AG08396 (cell line): ENCODE measurements at places on chromosomes 6 and 20.

DNA sequence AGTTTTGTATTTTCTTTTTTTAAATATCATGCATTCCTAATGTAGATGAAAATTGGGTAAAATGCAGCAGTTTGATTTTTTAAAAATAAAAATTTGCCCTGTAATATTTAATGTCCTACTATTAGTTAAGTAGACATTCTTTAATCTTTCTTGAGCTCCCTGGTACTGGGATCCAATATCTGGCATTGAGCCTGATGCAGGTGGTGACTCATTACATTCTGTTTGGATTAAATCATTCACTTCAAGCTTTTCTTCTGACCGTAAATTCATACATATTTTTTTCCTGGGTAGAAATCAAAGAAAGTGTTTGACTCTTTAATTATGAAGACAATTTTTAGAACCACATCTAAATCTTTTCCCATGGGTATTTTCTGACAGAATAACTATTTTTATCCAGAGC lies 768.8 kb upstream of the SLC35B3 start:
- DNase-seq: peak; percentile 21

DNA sequence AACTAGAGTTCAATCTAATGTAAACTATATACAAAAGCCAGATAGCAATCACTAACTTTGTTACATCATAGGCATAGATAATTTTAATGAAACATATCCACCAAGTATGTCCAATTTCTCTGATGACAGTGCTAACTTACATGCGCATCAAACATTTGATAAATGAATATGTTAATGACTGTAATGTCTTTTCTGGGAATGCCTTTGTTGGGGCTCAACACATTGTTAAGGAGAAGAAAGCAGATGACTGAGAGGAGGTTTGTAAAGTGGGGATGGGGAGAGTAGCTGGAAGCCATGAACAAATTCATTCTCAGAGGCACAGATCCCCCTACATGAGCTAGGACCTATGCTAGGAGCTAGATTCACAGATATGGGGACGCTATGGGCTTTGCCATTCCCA lies 950.0 kb downstream of the KIF16B start:
- no peak for DNase-seq

DNA sequence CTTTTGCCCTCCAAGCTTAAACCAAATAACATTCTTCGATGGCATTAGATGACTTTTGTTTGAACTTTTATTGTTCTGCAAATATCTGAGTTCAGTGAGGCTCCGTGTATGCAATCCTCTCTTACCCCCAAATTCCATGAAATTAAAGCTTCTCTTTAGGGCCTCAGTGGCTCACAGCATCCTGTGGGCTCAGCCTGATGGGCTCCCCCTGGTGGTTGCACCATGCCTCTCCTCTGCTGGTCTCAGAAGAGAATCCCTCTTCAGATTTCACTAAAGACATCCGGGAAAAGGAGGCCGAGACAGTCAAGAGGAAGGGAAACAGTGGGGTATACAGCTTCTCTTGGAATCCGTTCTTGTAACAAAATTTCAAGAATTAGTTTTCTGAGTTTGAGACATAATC lies 331.6 kb upstream of the NT5E start:
- no peak for DNase-seq

- no peak for DNase-seq
Measured at GRCh38 chr20:934186-934840, 18.2 kb upstream of the ANGPT4 start.

- DNase-seq: peak; percentile 36
Measured at GRCh38 chr6:30100585-30101443, 12.1 kb downstream of the TRIM31 start.

GRCh38 chr20:29298759-29299613 lies 1958.5 kb upstream of the DEFB115 start:
- no peak for DNase-seq

DNA sequence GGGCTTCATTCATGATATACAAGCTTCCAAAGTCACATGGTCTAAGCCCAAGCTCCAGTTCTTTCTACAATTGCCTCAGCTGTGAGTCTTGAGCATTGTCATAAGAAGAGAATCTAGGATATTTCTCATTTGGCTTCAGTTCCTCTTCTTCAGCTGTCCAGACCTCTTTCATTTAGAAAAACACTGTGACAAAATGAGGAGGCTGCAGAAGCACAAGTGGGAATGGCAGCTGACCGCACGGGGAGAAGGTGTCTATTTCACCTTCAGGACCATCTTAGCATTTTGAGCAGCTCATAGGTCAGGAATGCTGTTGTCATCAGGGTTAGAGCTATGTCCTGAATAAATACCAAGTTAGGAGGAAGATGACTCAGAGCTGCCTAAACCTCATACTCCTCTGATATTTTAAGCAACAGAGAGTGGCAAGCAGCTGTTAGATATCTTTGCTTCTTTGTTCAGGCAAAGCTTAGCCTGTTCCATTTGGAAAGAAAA lies 390.1 kb upstream of the CITED2 start:
- DNase-seq: peak; percentile 70

- no peak for DNase-seq
Measured at GRCh38 chr6:88584581-88585275, 378.7 kb downstream of the RNGTT start.

DNA sequence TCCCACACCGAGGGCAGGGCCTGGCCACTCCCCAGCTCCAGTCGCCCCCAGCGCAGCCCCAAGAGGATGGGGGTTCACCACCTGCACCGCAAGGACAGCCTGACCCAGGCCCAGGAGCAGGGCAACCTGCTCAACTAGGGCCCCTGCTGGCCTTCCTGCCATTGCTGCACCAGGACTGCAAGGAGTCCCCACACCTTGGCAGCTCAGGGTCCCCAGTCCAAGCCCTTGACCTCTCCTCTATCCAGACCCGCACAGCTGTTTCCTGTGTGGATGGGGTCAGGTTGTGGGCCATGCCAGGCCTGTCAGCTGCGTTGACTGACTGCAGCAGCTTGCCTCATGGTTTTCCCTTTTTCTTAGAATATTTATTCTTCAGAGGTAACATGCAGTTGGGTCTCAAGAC lies 4.4 kb downstream of the LRRC73 start:
- no peak for DNase-seq

DNA sequence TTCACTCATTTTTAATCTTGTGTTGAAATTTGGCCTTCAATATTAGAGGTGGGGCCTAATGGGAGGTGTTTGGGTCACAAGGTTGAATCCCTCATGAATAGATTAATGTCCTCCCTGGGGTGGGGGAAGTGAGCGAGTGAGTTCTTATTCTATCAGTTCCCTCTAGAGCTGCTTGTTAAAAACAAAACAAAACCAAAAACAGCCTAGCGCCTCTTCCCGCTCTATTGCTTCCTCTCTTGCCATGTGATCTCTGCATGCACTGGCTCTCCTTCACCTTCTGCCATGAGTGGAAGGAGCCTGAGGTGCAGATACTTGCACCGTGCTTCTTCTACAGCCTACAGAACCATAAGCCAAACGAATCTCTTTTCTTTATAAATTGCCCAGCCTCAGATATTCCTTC lies 89.6 kb upstream of the SLC35F1 start:
- DNase-seq: no peak

DNA sequence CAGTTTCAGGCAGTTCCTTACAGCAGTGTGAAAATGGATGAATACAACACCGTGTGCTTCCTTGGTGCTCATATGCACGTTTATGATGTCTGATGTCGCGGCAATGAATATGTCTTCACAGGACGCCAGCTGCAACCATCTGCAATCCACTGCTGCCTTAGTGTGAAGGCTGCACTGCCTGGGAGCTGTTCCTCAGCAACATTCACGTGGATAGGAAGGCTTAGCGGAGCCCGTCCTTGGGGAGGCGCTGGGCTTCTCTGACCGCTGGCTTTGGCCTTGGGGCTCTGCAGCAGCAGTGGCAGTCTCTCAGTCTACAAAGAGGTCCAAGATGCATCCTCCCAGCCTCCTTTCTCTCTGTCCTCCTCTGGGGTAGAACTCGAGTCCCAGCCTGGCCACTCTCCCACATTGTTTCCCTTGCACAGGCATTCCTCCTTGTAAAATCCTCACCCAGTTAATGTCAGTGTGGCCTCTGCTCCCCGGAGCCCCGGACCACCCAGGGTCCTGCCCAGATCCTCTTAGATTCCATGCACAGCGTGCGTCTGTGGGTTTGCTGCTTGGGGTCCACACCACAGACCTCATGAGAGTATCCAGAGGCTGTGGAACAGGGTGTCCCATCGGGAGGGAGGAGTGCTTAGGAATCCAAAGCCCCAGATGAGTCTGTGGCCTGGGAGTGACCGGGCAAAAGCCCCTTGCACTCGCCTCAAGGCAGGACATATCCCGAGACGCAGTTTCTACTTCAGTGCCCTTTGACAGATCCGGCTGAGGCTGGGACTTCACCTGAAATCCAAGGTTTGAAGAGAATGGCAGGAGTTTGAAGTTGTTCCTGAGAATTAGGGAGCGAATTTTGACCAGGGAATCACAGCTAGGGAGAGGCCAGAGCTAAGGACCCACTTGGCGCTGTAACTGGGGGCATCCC lies 181.3 kb downstream of the THBS2 start:
- no peak for DNase-seq

GRCh38 chr6:20440296-20440695 lies 38.6 kb downstream of the E2F3 start:
- DNase-seq: no peak

GRCh38 chr20:1301031-1301529 lies 27.9 kb downstream of the SDCBP2 start:
- DNase-seq: peak; percentile 76

GRCh38 chr6:47455533-47456209 lies 21.9 kb upstream of the CD2AP start:
- DNase-seq: no peak

DNA sequence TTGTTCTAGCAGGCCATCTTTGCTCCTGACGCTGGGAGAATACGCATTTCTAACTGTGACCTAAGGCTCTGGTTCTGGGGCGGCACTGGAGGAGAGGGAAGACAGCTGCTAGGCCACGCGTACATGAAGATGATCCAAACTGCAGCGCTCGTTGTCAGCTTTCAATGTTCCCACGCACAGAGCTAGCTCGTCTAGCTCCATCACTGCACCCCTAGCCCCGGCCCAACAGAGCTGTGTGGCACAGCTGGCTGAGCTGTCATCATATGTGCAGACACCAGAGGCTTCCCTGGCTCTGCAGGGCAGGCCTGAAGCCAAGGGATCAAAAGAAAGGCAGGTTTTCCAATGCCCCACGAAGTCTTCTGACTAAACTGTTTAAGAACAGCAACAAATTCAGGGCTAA lies 124.7 kb downstream of the IRF4 start:
- no peak for DNase-seq

- DNase-seq: no peak
Measured at GRCh38 chr6:68740828-68741500, 105.9 kb downstream of the ADGRB3 start.

GRCh38 chr20:48932375-48932941 lies 10.9 kb downstream of the ARFGEF2 start:
- DNase-seq: peak; percentile 46

DNA sequence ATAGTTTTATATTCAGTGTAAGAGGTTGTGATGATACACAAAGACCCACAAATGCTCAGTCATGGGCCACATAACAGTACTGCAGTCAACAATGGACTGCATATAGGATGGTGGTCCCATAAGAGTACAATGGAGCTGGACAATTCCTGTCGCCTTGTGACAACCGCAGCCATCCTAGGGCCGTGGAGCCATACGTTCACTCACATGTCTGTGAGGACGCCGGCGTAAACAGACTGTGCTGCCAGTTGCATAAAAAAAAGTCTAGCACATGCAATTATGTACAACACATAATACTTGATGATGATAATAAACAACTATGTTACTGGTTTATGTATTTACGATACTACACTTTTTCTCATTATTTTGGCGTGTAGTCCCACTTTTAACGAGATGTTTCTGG lies 30.9 kb downstream of the BFSP1 start:
- DNase-seq: no peak
